ENCODE measurements at places on chromosomes 7 and 10.

- no peak for DNase-seq
Measured at GRCh38 chr10:100359030-100359432, 12.0 kb downstream of the SCD start.

DNA sequence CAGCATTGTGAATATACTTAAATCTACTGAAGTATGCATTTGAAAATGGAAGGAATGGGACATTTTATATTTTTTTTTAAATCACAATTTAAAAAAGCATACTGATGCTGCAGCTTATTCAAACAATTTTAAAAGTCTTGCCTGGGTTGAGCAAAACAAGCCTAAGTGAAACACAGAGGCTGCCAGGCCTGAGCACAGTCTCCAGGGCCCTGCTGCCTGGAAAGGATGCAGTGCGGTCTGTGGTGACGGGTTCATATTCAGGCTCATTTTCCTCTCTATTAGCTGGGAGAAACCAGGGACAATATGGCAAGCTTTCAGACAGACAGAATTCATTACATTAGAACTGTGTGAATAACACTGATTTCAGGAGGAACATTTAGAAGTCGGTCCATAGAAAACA, 251.9 kb downstream of the COBL start:
- no peak for DNase-seq

DNA sequence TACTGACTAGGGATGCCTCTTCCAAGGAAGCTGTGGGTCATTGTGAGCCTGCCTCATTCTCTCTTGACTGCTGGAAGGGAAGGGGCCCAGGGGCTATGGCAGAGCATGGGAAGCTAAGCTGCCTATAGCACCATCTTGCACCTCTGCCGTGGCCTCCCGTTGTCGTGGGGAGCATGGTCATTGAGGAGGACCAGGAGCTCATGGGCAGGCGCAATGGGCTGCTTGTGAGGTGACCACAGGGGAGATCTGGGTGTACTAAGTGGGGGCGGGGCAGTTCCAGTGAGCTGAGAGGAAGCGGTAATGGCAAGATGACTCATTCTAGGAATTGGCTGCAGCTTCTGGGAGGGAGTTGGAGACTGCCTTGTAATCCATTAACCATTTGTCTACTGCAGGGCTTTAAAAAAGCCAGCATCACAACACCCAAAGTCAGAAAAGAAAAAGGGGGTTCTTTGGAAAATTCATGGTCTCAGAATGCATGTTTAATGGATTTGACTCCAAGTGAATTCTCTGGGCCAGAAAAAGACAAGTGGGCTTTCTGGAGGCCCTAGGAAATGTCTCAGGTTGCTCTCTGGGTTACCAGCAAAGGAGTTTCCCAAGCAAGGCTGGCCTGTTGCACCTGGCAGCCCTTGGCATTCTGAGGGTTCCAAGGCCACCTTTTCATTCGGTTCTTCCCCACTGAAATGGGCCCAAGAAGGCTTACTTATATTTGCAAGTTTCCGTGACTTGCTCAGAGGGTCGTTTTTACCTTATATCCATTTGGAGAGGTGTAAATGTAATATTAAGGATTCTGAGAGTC, 3.6 kb downstream of the DUSP5 start:
- DNase-seq, result peak; percentile 90

DNA sequence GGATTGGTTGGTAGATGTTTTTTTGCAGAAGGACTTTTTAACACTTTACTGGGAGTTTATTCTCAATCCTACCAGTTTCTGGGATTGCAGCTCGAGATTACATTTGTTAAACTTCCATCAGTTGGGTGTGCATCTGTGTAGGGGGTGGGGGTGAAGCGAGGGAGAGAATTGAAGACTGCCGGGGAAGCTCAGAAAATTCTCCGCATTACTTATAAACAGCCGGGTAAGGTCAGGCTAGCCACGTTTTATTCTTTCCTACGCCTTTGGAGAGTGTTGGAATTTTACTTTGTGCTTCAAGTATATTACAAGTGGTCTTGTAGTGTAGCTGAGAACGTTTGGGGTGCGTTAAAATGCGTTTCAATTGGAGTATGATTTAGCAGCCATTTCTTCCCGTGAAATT, 1.1 kb downstream of the PALS2 start:
- no peak for DNase-seq

DNA sequence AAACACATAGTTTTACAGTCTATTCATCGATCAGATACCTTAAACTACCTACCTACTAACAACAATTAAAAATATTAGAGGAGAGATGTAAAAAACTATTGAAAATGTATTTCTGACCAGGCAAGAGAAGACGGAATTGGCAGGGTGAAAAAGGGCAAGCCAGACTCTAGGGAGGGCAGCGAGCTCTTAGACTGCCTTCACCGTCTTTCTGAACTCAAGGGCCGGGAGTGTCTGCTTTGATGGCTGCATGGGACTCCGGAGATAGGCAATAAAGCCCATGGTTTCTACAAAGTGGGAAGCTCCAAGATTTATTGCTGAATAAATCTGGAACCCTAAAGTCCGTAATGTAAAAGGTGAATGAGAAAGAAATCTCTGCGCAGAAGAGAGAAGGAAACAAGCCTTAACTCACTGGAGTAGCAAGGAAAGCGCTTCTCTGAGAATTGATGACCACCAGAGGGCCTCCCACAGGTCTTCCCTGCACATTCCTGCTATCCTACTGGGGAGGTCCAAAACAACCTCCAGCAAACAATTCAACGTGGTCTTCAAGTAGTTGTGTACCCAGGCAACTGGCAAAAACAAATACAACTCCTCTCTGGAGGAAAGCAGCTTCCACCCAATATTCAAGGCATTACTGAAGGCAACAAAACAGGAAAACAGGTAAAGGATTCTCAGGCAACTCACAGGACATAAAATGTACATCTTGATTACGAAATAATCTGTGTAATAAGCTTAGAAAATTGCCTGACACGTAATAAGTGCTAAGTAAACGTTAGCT, 181.3 kb downstream of the SDK1 start:
- DNase-seq, result peak; percentile 37

DNA sequence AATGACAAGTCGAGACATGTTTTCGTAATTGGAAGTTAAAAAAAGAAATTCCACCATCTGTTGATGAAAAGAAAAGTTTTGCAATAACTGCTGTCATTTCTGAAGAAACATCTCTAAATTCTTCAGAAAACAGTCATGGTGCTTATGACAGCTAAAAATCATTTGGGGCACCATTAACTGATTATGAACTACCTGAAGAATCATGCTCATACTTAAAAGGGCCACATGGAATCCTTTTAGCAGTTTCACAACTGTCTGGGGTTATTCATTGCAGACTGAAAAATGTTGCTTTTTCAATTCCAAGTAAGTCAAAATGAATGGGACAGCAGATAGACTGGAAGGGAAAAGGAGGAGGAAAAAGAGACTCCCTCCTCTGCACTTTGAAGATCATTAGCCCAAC, 134.2 kb downstream of the CHN2 start:
- no peak for DNase-seq

DNA sequence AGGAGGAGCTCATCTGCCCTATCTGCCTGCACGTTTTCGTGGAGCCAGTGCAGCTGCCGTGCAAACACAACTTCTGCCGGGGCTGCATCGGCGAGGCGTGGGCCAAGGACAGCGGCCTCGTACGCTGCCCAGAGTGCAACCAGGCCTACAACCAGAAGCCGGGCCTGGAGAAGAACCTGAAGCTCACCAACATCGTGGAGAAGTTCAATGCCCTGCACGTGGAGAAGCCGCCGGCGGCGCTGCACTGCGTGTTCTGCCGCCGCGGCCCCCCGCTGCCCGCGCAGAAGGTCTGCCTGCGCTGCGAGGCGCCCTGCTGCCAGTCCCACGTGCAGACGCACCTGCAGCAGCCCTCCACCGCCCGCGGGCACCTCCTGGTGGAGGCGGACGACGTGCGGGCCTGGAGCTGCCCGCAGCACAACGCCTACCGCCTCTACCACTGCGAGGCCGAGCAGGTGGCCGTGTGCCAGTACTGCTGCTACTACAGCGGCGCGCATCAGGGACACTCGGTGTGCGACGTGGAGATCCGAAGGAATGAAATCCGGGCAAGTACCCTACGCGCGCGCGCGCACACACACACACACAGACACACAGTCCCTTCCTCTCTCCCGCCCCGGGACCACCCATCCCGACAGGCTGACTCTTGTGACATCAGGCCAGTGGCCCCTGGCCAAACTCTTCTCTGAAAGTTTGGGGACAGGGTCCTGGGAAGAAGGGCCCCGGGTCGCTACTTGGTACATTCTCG, 538 bp downstream of the TRIM8 start:
- DNase-seq, result peak; percentile 81

- DNase-seq, result peak; percentile 89
Measured at GRCh38 chr10:2985729-2986232, 81.6 kb upstream of the PFKP start.

All from LoVo (cell line).